CD4-positive, alpha-beta T cell treated with Interleukin-17A for 1 hour (primary cell): ENCODE measurements at places on chromosomes 5 and 9.

- DNase-seq: peak; percentile 64
These were observed 5.3 kb upstream of the TRIM41 start for GRCh38 chr5:181217803-181218062.

GRCh38 chr5:149073213-149073612 is 10.4 kb upstream of the SH3TC2 start:
- DNase-seq: no peak

DNA sequence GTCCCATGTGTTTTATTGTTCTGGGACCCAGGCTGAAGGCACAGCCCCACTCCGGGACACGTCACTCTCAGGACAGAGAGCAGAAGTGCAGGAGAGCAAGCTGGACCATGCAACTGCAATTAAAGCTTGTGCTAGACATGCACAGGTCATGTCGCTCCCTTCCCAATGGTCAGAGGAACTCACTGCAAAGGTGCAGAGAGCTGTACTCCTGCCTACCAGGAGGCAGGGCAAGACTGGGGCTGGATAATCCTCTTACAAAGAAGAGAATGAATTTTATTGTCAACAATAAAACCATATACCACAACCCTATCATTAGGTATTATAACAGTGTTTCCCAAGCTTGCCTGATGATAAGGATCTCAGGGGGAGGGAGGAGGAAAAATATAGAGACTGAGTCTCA is 74.0 kb upstream of the NEK6 start:
- DNase-seq: no peak

GRCh38 chr9:17082343-17083064 is 52.3 kb upstream of the CNTLN start:
- no peak for DNase-seq

DNA sequence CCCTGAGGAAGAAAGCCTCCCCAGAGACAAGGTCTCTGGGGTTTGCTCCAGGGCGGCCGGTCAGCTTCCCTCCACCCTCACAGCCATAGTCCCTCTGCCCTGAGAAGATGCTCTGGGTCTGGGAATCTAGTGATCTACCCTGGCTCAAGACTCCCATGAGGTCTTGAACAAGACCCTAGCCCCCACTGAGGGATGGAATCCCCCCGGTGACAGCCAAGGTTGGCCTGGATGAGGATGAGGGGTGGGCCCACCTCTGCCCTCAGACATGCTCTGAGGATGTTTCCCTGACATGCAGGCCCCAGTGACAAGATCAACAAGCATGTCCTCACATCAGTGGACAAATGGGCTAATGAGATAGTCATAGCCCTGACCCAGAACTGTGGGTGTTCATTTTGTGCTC is 138.6 kb downstream of the C5orf15 start:
- no peak for DNase-seq

DNA sequence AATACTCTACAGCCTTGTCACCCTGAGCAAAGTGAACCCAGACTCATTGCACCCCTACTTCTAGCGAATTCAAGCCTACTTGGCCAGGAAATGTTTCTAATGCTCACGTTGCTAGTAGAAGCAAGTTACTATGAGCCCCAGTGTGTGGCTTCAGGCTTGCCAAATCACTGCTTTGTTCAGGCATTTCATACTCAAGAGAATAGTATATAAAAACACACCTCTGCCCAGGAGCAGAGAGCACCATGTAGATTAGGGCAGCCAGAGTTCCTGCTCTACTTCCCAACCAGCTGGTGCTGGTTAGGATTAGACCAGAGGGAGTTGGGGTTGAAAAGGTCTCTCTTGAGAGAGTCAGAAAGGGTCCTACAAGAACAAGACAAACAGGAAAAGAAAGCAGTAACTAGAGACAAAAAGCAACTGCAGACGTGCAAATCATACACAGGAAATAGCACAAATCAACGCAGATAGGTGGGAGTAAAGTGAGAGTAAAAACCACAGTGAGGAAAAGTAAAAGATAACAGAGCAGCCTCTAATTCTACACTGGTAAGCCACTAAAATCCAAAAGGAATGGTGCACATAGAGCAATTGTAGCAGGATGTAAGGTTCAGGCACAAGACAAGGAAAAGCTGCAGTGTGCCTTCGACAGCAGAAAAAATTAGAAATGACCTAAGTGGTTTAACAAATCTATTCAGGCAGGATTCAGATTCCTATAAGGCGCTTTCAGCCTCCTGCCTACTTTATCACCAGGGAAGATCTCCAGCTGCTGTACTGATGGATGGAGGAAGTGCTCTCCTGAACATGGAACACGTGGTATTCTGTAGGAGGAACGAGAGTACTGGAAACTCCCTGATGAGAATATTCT is 49.6 kb upstream of the KIF2A start:
- DNase-seq: peak; percentile 39

DNA sequence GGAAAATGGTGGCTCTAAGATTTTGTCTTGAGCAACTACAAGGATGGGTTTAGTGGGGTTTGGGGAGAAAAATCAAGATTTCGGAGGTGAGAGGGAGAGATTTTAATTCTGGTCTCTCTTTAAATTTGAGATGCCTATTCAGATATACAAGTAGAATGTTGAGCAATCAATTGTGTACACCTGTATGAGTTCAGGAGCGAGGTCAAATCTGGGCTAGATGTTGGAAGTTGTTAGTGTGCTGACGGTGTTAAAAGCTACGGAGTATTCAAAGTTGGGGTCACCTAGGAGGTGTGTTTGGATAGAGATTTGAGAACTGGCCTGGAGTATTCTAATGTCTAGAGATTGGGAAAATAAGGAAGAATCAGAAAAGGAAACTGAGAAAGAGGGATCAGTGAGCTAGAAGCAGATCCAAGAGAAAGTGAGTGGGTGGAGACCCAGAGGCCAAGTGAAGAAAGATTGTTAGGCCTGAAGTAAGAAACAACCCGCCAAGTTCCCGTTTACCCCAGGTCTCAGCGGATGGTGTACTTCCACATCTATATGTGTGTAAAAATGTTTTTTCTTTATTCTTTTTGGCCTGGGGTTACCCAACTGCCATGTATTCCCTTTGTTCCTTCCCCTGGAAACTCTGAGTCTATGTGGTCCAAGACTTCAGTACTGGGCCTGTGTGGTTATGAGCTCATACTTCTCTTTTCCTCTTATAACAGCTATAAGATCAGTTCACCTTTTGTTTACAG is 11.9 kb upstream of the ARHGAP26 start:
- no peak for DNase-seq
